ENCODE measurements at places on chromosomes 6 and 20. TPM values are rescaled to one million over a fixed set of nuclear protein-coding genes. Genes with fewer than 3 reads are reported as not detected.

Gene GPR6
- total RNA-seq: not detected

GRCh38 chr6:34672657-34673043 is 23.9 kb downstream of the ILRUN start:
- DNase-seq: no peak
- no peaks in the 10 kb centered on the region for H3K36me3 ChIP-seq
- H3K27ac ChIP-seq: peak overlapping the region; percentile 92
- peak overlapping the region; percentile 20 for H3K4me3 ChIP-seq
- peaks cover 38% of the 10 kb centered on the region for H3K4me1 ChIP-seq

DNA sequence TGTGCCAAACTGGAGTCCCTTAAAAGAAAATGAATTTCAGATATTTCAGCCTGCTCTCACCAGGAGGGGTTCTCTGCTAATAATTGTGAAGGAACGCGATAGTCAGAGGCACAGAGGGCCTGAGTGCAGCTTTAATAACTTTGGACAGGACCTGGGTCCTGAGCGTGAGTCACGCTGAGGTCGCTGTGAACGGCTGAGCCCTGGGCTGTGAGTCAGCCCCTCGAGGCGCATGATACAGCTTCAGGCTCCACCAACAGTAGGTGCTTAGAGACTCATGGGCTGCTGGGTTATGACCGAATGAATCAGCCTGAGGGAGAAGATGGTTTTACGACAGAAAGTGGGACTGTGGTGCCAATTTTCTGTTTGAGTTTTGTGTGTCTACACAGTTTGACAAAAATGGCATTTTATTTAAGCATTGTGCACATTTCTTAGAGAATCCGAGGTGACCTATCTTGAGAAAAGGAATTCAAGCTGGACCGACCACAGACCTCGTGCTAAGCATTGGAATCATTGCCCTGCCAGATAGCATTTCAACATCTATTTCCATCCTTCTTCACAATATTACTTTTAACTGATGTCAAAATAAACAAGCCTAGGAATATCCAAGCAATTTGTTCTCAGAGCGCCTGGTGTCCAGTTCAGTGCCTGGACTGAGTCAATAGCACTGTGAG is 183.0 kb downstream of the THBS2 start:
- no peaks in the 10 kb centered on the region for H3K4me1 ChIP-seq
- H3K4me3 ChIP-seq: no peak overlapping the region
- no peak for DNase-seq

DNA sequence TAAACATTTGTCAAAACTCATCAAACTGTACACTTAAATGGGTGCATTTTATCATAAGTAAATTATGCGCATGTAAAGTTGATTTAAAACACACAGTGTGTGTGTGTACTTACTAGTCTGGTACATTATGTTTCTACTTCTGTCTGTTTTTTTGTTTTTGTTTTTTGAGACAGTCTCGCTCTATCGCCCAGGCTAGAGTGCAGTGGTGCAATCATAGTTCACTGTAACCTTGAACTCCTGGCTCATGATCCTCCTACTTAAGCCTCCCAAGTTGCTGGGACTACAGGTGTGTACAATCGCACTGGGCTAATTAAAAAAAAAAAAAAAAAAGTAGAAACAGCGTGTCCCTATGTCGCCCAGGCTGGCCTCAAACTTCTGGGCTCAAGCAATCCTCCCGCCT is 23.0 kb upstream of the FKBP5 start:
- H3K4me1 ChIP-seq: peaks cover 8% of the 10 kb centered on the region
- H3K27ac ChIP-seq: no peak overlapping the region
- H3K36me3 ChIP-seq: no peaks in the 10 kb centered on the region
- no peaks in the 10 kb centered on the region for H3K27me3 ChIP-seq
- DNase-seq: no peak

- no peaks in the 10 kb centered on the region for H3K36me3 ChIP-seq
- H3K4me3 ChIP-seq: no peak overlapping the region
- H3K27me3 ChIP-seq: no peaks in the 10 kb centered on the region
Observed at GRCh38 chr6:36431197-36431596, 11.5 kb downstream of the PXT1 start.

GRCh38 chr6:136604928-136605510 is 54.8 kb upstream of the MAP7 start:
- H3K27me3 ChIP-seq: no peaks in the 10 kb centered on the region
- no peaks in the 10 kb centered on the region for H3K4me1 ChIP-seq
- H3K27ac ChIP-seq: no peak overlapping the region
- peaks cover 50% of the 10 kb centered on the region for H3K36me3 ChIP-seq
- H3K4me3 ChIP-seq: no peak overlapping the region

- H3K4me3 ChIP-seq: no peak overlapping the region
- no peak overlapping the region for H3K27ac ChIP-seq
- H3K4me1 ChIP-seq: no peaks in the 10 kb centered on the region
- no peak for DNase-seq
- no peaks in the 10 kb centered on the region for H3K36me3 ChIP-seq
Observed at GRCh38 chr20:32894026-32894483, 35.3 kb downstream of the EFCAB8 start.

GRCh38 chr20:3135507-3136070 is 24.1 kb downstream of the FASTKD5 start:
- no peak overlapping the region for H3K27ac ChIP-seq
- H3K4me3 ChIP-seq: no peak overlapping the region
- DNase-seq: no peak
- no peaks in the 10 kb centered on the region for H3K27me3 ChIP-seq
- H3K36me3 ChIP-seq: no peaks in the 10 kb centered on the region

DNA sequence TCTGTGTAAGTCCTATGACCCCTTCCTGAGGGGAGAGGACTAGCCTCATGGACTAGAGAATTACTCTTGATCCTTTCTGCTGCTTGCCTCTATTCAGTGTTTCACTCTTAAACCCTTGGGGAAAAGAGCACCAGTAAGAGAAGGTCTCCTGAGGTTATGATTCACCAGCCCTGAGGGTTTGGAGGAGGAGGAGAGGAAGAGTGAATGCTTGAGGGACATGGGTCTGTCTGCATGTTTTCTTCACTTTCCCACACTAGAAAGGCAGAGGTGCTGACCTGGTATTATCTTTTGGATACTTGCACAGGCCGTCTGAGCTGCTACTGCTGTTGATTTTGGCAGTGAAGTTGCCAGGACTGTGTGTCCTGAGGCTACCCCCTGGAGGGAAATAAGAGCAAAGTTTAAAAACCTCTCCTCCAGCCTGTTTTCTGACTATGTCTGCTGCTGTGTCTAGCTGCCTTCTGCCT is 78.3 kb downstream of the CD109 start:
- no peak overlapping the region for H3K27ac ChIP-seq
- H3K4me3 ChIP-seq: no peak overlapping the region
- no peaks in the 10 kb centered on the region for H3K36me3 ChIP-seq
- no peaks in the 10 kb centered on the region for H3K27me3 ChIP-seq
- H3K4me1 ChIP-seq: no peaks in the 10 kb centered on the region

- no peaks in the 10 kb centered on the region for H3K36me3 ChIP-seq
- H3K4me3 ChIP-seq: no peak overlapping the region
- H3K27ac ChIP-seq: no peak overlapping the region
- no peak for DNase-seq
- peaks cover 9% of the 10 kb centered on the region for H3K4me1 ChIP-seq
Observed at GRCh38 chr6:27771235-27771634, 141.0 kb downstream of the OR2B2 start.

- H3K4me1 ChIP-seq: peaks cover 18% of the 10 kb centered on the region
- no peaks in the 10 kb centered on the region for H3K27me3 ChIP-seq
- no peak overlapping the region for H3K27ac ChIP-seq
- no peak overlapping the region for H3K4me3 ChIP-seq
- peak; percentile 73 for DNase-seq
- no peaks in the 10 kb centered on the region for H3K36me3 ChIP-seq
Observed at GRCh38 chr20:18754030-18754652, 59.4 kb upstream of the SCP2D1 start.

GRCh38 chr20:49687595-49688567 is 25.8 kb downstream of the B4GALT5 start:
- peaks cover 47% of the 10 kb centered on the region for H3K4me1 ChIP-seq
- no peaks in the 10 kb centered on the region for H3K27me3 ChIP-seq
- no peak overlapping the region for H3K4me3 ChIP-seq
- no peaks in the 10 kb centered on the region for H3K36me3 ChIP-seq

Data from GM12878 (cell line).